ENCODE measurements at places on chromosomes 7 and 10.

- DNase-seq: no peak
Observed at GRCh38 chr7:69843653-69844052, 245.4 kb downstream of the AUTS2 start.

DNA sequence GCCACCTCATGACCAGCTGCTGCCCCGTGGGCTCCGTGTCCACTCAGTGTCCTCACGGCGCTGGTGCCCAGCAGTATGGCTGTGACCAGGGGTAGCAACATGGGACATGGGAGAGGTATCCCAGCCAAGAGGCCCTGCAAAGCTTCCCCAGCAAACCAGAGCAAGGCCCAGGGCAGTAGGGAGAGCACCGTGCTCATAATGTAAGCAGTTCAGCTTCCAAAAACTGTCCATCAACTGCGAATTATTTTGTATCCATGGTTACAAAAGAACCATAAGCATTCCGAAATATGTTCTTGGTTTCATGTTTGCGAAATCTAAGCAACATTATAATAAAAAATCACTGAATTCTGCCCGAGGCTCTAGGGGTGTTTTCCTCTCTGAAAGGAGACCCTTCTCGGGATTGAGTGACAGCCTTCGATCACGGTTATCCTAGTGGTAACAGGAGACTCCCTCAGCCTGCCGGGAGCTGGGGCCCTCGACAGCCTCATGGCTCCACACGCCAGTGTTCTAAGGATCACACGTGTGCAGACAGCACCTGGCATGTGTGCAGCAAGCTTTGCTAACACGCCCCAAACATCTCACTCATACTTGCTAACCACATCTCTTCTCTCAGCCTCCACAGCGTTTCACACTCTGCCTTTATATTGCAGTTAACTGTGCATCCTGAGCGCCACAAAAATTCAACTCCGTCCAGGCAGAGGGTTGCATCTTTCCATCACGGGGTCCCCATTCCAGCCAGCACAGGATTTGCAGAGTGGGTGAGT, 117.6 kb downstream of the DIP2C start:
- no peak for DNase-seq

DNA sequence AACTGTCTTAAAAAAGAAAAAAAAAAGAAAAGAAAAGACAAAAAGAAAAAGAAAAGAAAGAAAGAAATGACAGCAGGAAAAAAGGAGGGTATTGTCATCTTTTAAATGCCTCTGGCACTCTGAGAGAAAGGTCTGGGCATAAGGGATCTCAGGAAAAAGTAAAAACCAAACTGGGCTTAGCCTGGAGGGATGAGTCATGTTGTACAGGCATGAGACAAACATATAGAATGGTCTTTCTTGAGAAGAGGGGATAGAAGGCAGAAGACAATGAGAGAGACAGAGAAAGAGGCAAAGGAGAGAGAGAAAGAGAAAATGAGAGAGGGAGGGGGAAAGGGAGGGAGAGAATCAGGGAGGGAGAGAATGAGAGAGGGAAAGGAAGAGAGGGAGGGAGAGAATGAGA, 32.3 kb upstream of the KCNMA1 start:
- no peak for DNase-seq

GRCh38 chr10:24465891-24466818, 257.2 kb downstream of the KIAA1217 start:
- DNase-seq: no peak

GRCh38 chr10:110528224-110528996, 30.7 kb downstream of the DUSP5 start:
- DNase-seq: no peak
